Central memory CD8-positive, alpha-beta T cell (primary cell): ENCODE measurements at places on chromosomes 3 and 15.

- H3K27me3 ChIP-seq: peaks cover 17% of the 10 kb centered on the region
- H3K27ac ChIP-seq: no peak overlapping the region
- no peak overlapping the region for H3K4me3 ChIP-seq
- H3K36me3 ChIP-seq: no peaks in the 10 kb centered on the region
These were observed 30.6 kb downstream of the LDHAL6B start for GRCh38 chr15:59237119-59237855.

DNA sequence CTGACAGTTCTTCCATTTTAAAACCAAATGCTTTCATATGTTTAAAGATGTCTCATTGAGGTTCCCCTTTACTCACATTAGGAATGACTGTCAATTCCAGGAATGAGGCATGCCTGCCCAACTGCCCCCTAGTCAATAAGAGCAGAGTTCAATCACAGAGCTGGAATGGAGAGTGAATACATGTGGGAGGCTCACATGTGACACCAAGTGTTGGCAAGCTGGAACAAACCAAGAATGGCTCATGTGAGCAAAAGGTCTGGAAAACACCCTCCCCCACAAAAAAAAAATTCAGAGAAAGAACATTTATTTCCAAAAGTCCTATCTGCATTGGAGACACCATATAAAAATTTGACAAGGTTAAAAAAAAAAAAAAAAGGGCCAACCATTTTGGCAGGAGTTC is 3.7 kb downstream of the PBRM1 start:
- DNase-seq: no peak
- no peak overlapping the region for H3K4me3 ChIP-seq
- H3K27me3 ChIP-seq: no peaks in the 10 kb centered on the region

- H3K36me3 ChIP-seq: no peaks in the 10 kb centered on the region
- peaks cover 64% of the 10 kb centered on the region for H3K27me3 ChIP-seq
- no peak overlapping the region for H3K4me3 ChIP-seq
- H3K4me1 ChIP-seq: no peaks in the 10 kb centered on the region
These were observed 9.7 kb downstream of the CCK start for GRCh38 chr3:42256135-42256819.

GRCh38 chr3:184730924-184731323 is 19.1 kb upstream of the MAGEF1 start:
- DNase-seq: no peak
- no peak overlapping the region for H3K27ac ChIP-seq
- peaks cover 60% of the 10 kb centered on the region for H3K27me3 ChIP-seq
- H3K4me3 ChIP-seq: no peak overlapping the region
- no peaks in the 10 kb centered on the region for H3K36me3 ChIP-seq

- DNase-seq: no peak
- no peak overlapping the region for H3K27ac ChIP-seq
- H3K4me3 ChIP-seq: no peak overlapping the region
- no peaks in the 10 kb centered on the region for H3K4me1 ChIP-seq
These were observed 268.6 kb upstream of the MEIS2 start for GRCh38 chr15:37368961-37369360.

DNA sequence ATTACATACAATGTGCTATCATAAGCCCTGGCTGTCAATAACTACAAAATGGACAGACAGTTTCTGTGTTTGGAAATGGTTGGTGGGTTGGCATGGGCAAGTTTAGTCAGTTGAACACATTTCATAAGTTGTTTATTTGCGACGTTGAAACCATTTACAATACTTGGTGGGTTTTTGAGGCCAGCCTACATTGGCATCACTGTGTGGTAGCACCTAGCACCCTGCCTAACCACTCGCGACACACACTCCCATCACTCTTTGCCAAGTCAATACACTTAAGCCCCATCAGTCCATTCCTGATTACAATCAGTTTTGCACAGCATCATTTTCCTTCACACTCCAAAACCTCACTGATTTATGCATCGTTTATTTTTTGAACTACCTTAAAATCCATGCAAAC is 13.8 kb downstream of the PROK2 start:
- H3K36me3 ChIP-seq: no peaks in the 10 kb centered on the region
- no peak for DNase-seq
- H3K4me3 ChIP-seq: no peak overlapping the region
- H3K27ac ChIP-seq: no peak overlapping the region

- H3K27ac ChIP-seq: peak overlapping the region; percentile 75
- H3K36me3 ChIP-seq: peaks cover 25% of the 10 kb centered on the region
- peak overlapping the region; percentile 82 for H3K4me3 ChIP-seq
- DNase-seq: no peak
- peaks cover 65% of the 10 kb centered on the region for H3K4me1 ChIP-seq
- H3K27me3 ChIP-seq: no peaks in the 10 kb centered on the region
These were observed 225 bp downstream of the RHOA start for GRCh38 chr3:49411535-49411967.

- H3K27ac ChIP-seq: peak overlapping the region; percentile 73
- H3K4me3 ChIP-seq: peak overlapping the region; percentile 67
- H3K4me1 ChIP-seq: peaks cover 45% of the 10 kb centered on the region
- H3K36me3 ChIP-seq: peaks cover 7% of the 10 kb centered on the region
- no peaks in the 10 kb centered on the region for H3K27me3 ChIP-seq
These were observed 141.4 kb downstream of the RBPMS2 start for GRCh38 chr15:64634027-64634426.

DNA sequence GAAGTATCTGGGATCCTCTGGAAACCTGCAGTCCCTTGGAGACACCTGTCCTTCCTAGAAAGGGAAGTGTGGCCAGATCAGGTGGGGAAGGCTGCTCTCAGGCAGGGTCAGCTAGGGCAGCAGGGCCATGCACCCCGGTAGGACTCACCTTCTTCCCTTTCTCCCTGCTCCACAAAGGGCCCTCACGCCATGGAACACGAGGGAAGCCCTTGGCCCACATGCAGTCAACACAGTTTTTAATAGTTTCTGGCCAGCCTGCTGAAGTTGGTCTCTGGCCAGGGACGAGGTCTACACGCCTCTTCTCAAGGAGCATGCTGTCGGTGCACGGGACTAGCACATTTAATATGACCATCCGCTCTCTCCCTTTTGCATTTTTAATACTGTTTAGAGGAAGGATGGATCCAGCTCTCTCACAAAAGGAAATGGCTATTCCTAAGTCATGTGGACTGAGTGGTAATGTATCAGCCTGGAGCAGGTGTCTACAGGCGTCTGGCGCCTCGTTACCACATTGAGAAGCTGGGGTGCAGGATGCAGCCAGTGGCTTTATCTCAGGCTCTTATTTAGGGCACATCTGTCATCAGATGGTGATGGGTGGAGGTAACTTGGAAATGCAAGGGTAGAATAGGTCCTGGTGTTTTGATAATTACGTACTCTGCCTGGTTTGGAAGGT is 153.9 kb downstream of the KLF13 start:
- H3K36me3 ChIP-seq: peaks cover 11% of the 10 kb centered on the region
- H3K4me3 ChIP-seq: peak overlapping the region; percentile 16
- DNase-seq: no peak
- H3K27ac ChIP-seq: no peak overlapping the region
- H3K4me1 ChIP-seq: peaks cover 46% of the 10 kb centered on the region

- DNase-seq: no peak
- H3K4me1 ChIP-seq: no peaks in the 10 kb centered on the region
- H3K36me3 ChIP-seq: peaks cover 4% of the 10 kb centered on the region
- H3K27me3 ChIP-seq: no peaks in the 10 kb centered on the region
These were observed 32.3 kb downstream of the HDC start for GRCh38 chr15:50233192-50233736.

DNA sequence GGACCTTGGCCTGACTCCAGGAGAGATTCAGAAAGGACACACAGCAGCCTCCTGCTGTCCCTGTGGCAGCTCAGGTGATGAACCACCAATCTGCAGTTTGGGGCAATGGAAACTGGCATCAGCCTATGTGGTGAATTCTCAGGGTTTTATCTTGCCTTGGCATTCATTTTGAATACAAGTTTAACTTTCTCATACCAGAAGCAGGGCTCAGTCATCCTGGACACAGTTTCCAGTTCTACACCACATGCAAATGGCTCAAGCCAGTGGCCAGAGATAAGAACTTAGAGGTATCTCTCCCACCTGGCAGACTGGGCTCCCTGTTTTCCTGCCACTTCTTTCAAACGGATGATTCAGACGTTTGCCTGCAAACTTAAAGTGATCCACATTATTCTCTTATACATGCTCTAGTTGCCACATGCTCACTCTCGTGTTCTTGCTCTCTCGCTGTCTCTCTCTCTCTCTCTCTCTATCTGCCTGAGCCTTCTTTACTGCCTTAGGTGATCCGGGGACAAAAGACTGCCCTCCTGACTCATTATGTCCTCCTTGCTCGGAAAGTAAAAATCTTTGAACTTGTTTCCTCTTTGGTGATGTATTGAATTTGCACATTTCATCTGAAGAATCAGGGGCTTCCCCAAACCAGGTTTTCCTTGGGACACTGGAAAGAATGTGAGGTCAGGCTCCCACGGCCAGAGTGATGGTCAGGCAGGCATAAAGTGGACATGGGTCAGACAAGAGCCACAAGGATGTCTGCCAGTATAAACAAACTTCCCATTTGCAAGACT is 99.6 kb upstream of the STT3B start:
- H3K27me3 ChIP-seq: no peaks in the 10 kb centered on the region
- H3K4me3 ChIP-seq: no peak overlapping the region
- H3K36me3 ChIP-seq: peaks cover 2% of the 10 kb centered on the region
- DNase-seq: no peak

DNA sequence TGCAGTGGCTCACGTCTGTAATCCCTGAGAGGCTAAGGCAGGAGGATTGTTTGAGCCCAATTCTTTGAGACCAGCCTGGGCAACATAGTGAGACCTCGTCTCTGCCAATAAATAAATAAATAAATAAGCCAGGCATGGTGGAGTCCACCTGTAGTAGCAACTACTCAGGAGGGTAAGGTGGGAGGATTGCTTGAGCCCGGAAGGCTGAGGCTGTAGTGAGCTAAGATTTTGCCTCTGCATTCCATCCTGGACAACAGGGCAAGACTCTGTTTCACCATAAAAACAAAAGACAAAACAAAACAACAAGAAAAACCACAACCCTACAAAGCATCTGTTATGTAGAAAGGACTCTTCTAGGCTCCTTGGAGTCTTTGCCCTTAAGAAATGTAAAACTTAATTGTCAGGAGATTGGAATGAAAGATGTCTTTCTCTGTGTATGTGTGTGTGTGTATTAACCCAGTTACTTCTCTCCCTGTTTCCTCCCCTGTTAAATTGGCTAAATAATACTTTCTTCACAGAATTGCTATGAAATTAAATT is 9.5 kb downstream of the NECTIN3 start:
- no peaks in the 10 kb centered on the region for H3K27me3 ChIP-seq
- DNase-seq: no peak
- H3K36me3 ChIP-seq: no peaks in the 10 kb centered on the region
- H3K4me1 ChIP-seq: no peaks in the 10 kb centered on the region
- no peak overlapping the region for H3K27ac ChIP-seq

DNA sequence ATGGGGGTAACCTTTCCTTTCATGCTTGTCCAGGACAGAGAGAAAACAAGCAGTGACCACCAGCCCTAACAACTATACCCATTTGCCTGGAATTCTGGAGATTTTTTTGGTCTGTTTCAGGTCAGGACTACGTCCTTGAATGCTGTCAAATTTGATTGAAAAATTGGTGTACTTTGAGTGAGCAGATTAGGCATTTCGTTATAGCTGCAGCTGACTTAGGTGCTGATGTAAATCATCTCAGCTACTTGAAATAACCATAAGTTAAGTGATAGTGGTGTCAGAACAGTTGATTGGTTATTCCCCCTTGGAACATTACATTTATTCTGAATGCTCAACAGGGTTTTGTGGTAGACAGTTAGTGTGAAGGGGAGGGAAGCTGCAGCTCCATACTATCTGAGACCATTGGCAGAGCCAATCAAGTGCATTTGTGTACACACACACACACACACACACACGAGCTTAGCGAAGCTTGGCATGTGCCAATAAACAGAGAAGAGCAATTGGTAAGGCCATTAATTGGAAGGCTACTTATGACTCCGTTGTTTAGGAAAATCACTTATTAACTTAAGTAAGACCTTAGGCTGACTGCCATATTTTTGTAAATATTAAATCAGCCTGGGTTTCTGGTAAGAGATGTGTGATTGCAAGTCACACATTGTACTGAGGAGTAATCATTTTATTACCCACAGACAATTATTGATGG is 447.8 kb downstream of the MFSD1 start:
- H3K36me3 ChIP-seq: no peaks in the 10 kb centered on the region
- DNase-seq: no peak
- H3K27me3 ChIP-seq: no peaks in the 10 kb centered on the region
- no peak overlapping the region for H3K4me3 ChIP-seq
- no peaks in the 10 kb centered on the region for H3K4me1 ChIP-seq

- no peak overlapping the region for H3K27ac ChIP-seq
- no peaks in the 10 kb centered on the region for H3K36me3 ChIP-seq
- H3K27me3 ChIP-seq: no peaks in the 10 kb centered on the region
- H3K4me1 ChIP-seq: no peaks in the 10 kb centered on the region
These were observed 466.3 kb upstream of the EPHA3 start for GRCh38 chr3:88641033-88641604.

- no peaks in the 10 kb centered on the region for H3K4me1 ChIP-seq
- H3K4me3 ChIP-seq: no peak overlapping the region
- DNase-seq: no peak
- no peaks in the 10 kb centered on the region for H3K27me3 ChIP-seq
- H3K36me3 ChIP-seq: no peaks in the 10 kb centered on the region
- H3K27ac ChIP-seq: no peak overlapping the region
These were observed 77.8 kb upstream of the WDR72 start for GRCh38 chr15:53837263-53837662.

- no peaks in the 10 kb centered on the region for H3K4me1 ChIP-seq
- no peak overlapping the region for H3K27ac ChIP-seq
- peaks cover 34% of the 10 kb centered on the region for H3K27me3 ChIP-seq
These were observed 92.1 kb downstream of the IGF2BP2 start for GRCh38 chr3:185732782-185733181.

DNA sequence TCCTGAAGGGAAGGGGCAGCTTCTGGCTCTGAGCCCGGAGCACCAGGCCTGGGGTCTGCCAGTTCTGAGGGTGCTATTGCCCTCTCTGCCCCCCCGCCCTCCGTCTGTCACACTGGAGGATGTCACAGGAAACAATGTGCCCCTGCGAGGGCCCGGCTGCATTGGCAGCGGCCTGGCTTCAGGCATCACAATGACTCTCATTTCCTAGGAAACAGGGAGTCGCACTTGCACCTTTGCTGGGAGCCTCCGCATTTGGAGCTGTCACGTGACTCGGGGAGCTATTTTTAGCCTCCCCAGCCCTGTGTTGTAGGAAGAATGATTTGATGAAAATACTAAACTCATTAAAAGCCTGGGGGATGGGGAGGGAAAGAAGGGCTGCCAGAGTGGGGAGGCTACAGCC is 518.9 kb downstream of the SHQ1 start:
- H3K27me3 ChIP-seq: no peaks in the 10 kb centered on the region
- H3K27ac ChIP-seq: no peak overlapping the region
- H3K4me3 ChIP-seq: no peak overlapping the region
- no peak for DNase-seq
- H3K36me3 ChIP-seq: no peaks in the 10 kb centered on the region

GRCh38 chr3:175015056-175015635 is 156.0 kb downstream of the NAALADL2 start:
- H3K4me1 ChIP-seq: no peaks in the 10 kb centered on the region
- no peaks in the 10 kb centered on the region for H3K36me3 ChIP-seq
